ENCODE measurements at places on chromosomes 5 and 9.

DNA sequence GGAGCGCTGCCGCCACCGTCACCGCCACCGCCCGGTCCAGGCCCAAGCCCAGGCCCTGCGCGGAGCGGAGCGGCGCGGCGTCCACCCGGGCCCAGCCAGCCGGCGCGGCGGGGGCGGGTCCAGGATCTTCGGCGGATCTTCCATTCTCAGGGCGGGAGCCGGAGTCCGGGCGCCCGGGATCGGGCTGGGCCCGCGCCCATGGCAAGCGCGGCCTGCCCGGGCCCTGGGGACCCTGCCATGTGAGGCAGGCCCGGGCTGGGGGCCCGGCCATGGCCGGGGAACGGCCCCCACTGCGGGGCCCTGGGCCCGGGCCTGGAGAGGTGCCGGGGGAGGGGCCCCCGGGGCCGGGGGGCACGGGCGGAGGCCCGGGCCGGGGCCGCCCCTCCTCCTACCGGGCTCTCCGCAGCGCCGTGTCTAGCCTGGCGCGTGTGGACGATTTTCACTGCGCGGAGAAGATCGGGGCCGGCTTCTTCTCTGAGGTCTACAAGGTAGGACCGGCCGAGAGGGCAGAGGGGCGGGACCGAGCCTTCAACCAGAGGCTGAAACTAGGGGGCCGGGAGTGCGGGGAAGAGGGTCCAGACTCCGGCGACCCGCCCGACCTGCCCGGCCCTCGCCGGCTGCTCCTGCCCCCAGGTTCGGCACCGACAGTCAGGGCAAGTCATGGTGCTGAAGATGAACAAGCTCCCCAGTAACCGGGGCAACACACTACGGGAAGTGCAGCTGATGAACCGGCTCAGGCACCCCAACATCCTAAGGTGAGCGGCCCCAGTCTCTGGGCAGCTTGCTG, 482 bp downstream of the TESK1 start:
- DNase-seq: no peak

GRCh38 chr9:134631881-134632280, 9.7 kb upstream of the COL5A1 start:
- DNase-seq: no peak

GRCh38 chr5:33890131-33891032, 1.4 kb downstream of the ADAMTS12 start:
- DNase-seq: no peak

GRCh38 chr9:1366276-1366675, 316.1 kb downstream of the DMRT2 start:
- no peak for DNase-seq

- peak; percentile 55 for DNase-seq
These were observed 555.3 kb upstream of the PTGER4 start for GRCh38 chr5:40124367-40124766.

- no peak for DNase-seq
These were observed 82.4 kb downstream of the PTCH1 start for GRCh38 chr9:95434116-95435073.

DNA sequence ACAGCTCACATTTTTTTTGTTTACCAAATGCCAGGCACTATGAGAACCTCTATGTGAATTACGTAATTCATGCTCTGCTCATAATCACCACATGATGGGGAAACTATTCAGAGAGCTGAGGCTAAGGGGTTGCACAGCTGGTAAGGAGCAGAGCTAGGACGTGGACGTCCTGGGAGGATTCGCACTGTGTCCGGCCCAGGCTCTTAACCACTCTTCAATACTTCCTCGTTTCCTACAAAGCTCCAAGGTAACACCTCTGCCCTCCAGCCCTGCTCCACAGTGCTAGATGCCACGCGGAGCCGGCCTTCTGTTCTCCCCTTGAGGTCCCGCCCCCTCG, 8.7 kb downstream of the PHF19 start:
- no peak for DNase-seq

GRCh38 chr9:89706731-89707191, 101.9 kb downstream of the GADD45G start:
- no peak for DNase-seq

GRCh38 chr5:1156033-1156753, 44.3 kb upstream of the SLC12A7 start:
- DNase-seq: no peak

- DNase-seq: no peak
These were observed 40.1 kb downstream of the ALDH1A1 start for GRCh38 chr9:72912476-72913381.

- DNase-seq: no peak
These were observed 20.3 kb downstream of the SLC45A2 start for GRCh38 chr5:33964132-33964700.

- no peak for DNase-seq
These were observed 405.0 kb upstream of the TNC start for GRCh38 chr9:115522912-115523311.

DNA sequence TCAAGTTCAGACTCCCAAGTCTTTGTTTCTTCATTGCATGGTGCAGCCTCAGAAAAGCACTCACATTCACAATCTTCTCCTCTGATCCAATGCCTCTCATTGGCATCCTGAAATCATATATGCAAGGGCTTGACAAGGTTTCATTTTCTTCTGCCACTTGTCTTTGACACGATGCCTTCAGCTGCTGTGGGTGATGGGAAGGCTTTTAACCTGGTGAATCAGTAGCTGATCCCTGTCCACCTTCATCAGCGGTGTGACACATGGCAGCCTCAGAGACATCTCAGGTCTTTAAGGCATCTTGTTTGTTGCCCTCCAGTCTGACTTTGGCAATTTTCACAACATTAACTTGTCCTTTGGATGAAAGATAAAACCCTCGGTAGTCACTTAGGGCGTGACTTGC, 147.2 kb downstream of the PRELID2 start:
- DNase-seq: no peak

Data from RCC 7860 (cell line).